IMR-90 (cell line): ENCODE measurements at places on chromosomes 3 and 15. TPM values are rescaled to one million over a fixed set of nuclear protein-coding genes. Genes with fewer than 3 reads are reported as not detected.

Gene AMT
- total RNA-seq: 0.28 and 0.36 TPM in 2 replicates

Gene RLBP1
- total RNA-seq: not detected in 2 replicates

Gene CPB1
- not detected in 2 replicates for total RNA-seq

Gene C3orf33
- total RNA-seq: 0.72 and 1.1 TPM in 2 replicates

Gene CMTM8
- total RNA-seq: not detected in 2 replicates

Gene NR2E3
- under 0.01 and 0.56 TPM in 2 replicates for total RNA-seq

Gene TRPM1
- 0.28 TPM in 1 of 2 replicates, not detected in the other for total RNA-seq

Gene GP5
- under 0.01 TPM in 2 replicates for total RNA-seq

Gene ZDHHC23
- total RNA-seq: 0.83 and 0.90 TPM in 2 replicates

Gene PLA1A
- not detected in 2 replicates for total RNA-seq

Gene LTK
- total RNA-seq: 0.18 and 0.28 TPM in 2 replicates
